ENCODE measurements at places on chromosomes 3 and 15.

DNA sequence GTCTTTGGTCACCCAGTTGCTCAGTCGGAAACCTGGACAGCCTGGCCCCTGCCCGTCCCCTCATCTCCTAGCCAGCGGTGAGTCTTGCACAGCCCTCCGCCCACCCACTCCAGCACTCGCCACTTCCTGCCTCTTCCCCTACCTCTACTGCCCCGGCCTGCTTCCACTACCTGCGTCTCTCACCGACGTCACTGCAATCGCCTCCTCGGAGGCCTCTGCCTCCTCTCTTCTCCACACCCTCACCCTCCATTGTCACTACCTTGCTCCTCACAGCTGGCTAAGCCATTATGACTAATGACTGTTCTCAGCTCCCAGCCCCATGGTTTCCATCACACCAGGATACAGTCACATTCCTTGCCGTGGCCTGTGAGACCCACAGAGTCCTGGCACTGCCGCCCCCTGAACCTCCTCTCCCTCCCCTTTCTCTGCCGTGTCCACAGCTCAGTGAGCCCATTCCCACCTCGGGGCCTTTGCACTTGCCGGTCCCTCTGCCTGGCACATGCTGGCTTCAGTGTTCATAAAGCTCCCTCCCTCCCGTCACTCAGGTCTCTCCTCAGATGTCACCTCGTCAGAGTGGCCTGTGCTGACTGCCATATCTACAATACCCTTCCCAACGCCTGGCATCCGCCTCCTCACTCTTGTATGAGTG, 104.8 kb downstream of the FBLN2 start:
- no peak for DNase-seq

- DNase-seq = peak; percentile 44
Measured at GRCh38 chr3:52763466-52763865, 7.3 kb downstream of the NEK4 start.

GRCh38 chr15:62482785-62483429, 317.8 kb upstream of the C2CD4B start:
- peak; percentile 39 for DNase-seq

DNA sequence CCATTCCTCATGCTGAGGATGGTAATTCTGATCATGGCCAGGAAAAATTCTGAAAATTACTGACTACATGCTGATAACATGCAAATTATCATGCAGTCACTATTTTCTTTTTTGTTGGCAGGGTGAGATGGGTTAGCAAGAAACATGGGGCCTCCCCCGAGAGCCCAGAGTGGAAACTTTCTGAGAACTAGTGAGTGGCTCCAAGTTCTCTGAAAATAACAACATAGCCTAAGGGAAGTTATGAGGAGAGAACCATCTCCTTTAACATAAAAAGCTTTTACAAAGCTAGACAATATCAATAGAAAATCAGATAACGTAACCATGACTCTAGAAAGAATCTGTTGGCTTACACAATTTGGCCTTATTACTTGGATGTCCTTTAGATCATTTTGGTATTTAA, 254.2 kb downstream of the PLOD2 start:
- no peak for DNase-seq

- no peak for DNase-seq
Measured at GRCh38 chr3:170826047-170826446, 43.9 kb downstream of the RPL22L1 start.
